ENCODE measurements at places on chromosomes 12 and 14.
A peak's percentile ranks its signal among the peaks of the same experiment; 100 is the strongest.

DNA sequence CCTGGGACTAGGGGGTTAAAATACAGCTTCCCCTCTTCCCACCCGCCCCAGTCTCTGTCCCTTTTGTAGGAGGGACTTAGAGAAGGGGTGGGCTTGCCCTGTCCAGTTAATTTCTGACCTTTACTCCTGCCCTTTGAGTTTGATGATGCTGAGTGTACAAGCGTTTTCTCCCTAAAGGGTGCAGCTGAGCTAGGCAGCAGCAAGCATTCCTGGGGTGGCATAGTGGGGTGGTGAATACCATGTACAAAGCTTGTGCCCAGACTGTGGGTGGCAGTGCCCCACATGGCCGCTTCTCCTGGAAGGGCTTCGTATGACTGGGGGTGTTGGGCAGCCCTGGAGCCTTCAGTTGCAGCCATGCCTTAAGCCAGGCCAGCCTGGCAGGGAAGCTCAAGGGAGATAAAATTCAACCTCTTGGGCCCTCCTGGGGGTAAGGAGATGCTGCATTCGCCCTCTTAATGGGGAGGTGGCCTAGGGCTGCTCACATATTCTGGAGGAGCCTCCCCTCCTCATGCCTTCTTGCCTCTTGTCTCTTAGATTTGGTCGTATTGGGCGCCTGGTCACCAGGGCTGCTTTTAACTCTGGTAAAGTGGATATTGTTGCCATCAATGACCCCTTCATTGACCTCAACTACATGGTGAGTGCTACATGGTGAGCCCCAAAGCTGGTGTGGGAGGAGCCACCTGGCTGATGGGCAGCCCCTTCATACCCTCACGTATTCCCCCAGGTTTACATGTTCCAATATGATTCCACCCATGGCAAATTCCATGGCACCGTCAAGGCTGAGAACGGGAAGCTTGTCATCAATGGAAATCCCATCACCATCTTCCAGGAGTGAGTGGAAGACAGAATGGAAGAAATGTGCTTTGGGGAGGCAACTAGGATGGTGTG lies 1.9 kb downstream of the GAPDH start:
- no peak for DNase-seq

DNA sequence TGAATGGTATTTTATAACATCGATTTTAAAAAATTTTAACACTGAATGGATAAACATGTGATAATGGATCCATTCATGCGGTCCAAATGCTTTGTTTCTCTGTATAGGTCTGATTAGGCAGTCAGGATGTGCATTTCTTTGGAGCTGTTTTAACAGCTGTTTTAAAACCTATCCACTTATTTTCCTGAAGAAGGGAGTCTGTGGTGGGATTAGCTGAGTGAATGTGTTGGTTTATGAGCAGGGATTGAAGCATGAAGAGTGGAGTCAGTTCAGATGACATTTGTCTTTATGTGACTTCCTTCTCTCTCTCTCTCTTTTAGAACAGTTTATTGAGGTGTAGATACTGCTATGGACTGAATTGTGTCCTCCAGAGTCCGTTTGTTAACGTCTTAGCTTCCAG lies 37.7 kb downstream of the GLT8D2 start:
- DNase-seq: no peak

GRCh38 chr14:74627076-74627475 lies 15.0 kb upstream of the LTBP2 start:
- no peak for DNase-seq

DNA sequence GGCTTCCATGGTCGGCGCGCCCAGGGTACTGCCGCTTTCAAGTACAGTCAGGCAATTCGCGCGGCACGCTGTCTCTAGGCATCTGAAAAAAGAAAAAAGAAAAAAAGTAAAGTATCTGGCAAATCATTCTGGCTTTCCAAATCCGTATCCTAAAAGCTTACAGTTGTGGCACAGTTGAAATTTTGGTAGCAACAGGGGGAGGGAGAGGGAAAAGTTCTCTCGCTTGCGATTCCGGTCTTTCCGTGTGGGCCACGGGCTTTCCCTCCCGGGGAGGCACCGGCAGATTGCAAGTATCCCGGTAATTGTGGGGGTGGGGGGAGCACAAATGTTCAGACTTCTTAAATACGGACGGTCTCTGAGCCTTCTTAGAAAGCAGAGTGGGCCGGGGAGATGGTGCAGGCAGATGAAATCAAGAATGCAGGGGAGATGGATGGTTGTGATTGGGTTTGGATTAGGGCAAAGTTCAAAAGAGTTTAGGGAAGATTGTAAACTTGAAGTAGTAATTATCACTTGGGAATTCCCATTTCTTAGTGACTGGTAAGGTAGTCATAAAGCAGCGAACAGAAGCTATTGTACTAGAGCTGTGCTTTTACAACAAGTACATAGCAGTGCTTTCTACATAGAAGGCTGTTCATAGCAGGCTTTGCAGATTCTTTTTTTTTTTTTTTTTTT lies 1.2 kb downstream of the SOCS2 start:
- DNase-seq: no peak

DNA sequence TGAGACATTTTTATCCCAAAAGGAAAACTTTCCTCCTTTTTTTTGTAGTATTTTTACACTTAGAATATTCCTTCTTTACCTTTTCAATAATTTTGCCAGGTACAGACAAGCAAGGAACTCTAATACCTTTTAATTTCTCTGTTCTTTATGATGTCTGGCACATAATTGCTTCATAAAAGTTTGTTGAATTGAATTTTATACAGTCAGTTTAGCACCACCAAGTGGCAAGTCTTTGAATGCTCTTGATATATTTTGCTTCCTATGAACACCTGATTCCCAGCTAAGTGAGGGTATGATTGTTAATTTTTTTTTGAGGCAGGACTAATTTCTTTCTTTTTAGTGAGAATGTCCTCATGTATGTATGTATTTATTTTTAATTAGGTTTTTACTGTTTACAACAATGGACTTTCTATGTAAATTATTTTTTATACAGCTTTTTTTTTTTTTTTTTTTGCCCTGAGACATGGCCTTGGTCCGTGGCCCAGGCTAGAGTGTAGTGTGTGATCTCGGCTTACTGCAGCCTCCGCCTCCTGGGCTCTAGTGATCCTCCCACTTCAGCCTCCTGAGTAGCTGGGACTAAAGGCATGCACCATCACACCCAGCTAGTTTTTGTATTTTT lies 6.9 kb downstream of the TBC1D15 start:
- DNase-seq: peak; percentile 19

DNA sequence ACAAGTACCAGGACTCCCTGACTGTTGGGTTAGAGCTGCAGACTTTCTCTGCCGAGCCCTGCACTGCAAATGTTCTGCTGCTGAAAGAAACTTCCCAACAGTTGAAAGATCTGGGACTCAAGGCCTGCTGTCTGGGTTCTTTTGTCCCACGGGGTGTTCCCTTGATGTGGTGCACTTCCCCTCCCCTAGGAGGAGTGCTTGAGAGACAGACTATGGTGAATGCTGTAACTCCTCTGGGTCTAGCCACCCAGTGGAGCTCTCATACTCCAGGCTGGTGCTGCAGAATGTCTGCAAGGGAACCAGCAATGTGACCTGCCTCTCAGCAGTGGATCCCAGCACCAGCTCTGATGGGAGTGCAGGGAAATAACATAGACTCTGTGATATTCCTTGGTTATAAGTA lies 129.2 kb upstream of the SLCO1B1 start:
- no peak for DNase-seq

DNA sequence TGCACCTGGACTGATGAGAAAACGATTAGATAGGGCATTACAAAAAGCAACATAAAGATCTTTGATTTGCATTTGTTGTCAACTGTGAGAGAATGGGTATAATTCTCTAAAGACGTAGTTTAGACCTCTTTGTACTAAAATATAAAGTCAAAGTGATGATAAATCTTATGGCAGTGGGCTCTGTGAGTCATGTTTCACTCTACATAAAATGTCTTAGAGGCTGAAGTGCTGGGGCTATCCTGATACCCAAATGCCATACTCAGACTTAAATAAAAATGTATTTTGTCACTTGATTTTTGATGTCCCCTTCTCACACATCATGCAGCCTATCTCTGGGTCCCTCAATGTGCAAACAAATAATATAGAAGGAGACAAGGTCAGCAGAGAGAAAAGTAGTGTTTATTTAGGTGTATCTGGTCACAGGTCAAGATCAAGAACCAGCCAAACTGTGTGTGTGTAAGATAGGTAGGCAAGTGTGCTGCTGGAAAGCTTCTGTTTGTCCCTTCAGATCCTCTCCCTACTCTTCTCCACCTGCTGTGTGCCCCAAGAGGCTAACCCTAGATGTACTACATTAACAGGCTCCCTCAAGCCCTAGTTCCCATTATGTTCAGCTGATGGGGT lies 7.0 kb upstream of the NIN start:
- DNase-seq: no peak

- DNase-seq: no peak
Observed at GRCh38 chr14:25988536-25988935, 609.3 kb downstream of the NOVA1 start.

Measured in Jurkat, Clone E6-1 (cell line).